ENCODE measurements at places on chromosomes 7 and 10.

GRCh38 chr10:105398202-105398601 lies 757.1 kb downstream of the SORCS3 start:
- no peak for DNase-seq

DNA sequence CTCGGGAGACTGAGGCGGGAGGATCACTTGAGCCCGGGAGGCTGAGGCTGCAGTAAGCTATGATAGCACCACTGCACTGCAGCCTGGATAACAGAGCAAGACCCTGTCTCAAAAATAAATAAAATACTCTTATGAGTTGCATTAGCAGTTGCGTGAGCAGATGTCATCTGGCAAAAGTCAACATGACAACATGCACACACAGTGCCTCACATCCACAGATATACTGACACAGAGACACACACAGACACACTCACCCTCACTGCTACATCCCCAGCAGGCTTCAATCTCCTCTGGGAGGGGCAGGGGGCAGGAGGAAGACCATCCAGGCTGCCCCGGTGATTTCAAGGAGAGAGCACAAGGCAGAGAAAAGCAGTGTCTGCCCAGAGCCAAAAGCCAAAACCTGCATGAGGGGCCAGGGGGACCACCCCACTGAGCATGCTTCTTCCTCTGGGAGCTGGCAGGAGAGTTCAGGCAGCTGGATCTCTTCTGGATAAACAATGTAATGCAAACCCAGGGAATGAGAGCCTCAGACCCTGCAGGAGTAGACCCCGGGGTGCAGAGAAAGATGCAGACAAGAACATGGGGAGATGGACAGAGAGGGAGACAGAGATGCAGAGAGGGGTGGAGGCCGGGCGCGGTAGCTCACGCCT lies 9.6 kb upstream of the ELN start:
- DNase-seq, result no peak

DNA sequence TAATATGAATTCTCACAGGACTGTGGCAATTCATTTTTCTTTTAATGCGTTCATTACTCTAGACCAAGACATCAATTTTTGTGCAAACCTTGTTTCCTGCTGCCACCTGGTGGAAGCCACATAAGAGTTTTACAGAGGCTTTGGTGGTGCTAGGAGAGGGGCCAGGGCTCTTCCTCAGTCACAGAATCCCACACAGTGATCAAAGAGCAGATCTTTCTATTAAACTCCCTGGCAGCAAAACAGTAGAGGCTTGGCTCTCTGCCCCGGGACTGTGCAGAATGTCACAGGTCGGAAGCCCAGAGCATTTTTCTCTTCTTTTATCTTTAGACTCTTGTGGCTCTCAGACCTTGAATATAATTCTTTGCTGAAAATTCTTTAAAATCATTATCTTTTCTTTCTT lies 506.4 kb upstream of the C7orf33 start:
- DNase-seq, result no peak

DNA sequence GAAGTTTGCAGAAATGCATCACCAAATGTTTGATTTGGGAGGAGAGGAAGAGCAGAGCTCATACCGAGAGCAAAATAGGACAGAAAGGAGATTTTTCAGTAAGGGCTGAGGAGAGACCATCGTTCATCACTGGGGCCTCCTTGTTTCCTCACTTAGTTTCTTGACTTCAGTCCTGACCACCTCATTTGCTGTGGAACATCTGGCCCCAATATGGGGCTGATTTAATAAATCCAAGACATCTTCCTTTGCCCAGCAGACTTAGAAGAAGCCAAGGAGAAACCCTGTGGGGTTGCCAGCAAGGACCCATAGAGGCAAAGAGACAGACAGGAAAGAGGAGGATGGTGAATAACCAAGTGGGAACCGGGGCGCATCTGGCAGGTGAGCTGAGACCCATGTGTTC lies 60.4 kb downstream of the CHST3 start:
- no peak for DNase-seq

- DNase-seq, result no peak
Observed at GRCh38 chr10:96325719-96326373, 21.6 kb downstream of the DNTT start.

- DNase-seq, result no peak
Observed at GRCh38 chr7:7190142-7190541, 7.8 kb downstream of the C1GALT1 start.

- no peak for DNase-seq
Observed at GRCh38 chr7:133293384-133294160, 40.7 kb downstream of the EXOC4 start.

GRCh38 chr10:129021594-129022304 lies 445.3 kb upstream of the MGMT start:
- DNase-seq, result no peak

DNA sequence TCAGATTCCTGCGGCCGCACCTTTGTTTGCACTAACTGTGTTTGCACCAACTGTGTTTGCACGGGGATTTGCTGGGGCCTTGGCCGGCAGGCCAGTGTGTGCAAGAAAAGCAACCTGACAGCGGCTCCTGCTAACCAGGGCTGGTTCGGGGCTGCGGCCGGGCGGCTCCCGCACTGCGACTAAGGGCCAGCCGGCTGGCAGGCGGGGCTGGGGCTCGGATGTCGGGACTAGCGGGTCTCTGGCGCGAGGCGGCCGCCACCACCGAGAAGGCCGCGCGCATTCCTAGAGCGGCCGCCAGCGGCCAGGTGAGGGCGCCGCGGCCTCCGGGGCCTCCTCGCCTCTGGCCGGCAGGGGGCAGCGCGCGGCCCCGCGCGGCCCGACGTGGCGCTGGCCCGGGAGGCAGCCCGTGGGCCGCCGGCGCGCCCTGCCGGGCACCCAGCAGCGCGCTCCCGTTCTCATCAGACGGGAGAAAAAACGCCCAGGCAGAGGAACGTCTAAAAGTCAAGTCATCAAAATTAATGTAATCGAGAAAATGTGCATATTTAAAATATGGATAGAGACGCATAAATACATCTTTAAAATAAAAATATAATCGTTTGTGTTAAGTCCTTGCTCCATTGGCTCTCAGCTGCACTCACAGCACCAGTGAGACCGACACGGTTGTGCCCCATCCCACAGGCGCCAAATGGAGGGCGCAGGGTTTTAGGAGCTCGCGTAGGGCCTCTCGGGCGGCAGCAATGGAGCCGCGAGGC lies 38.5 kb downstream of the ZNF777 start:
- peak; percentile 64 for DNase-seq

GRCh38 chr7:1302936-1303335 lies 70.3 kb downstream of the UNCX start:
- DNase-seq, result no peak

- no peak for DNase-seq
Observed at GRCh38 chr10:22219308-22219707, 1.5 kb upstream of the EBLN1 start.

DNA sequence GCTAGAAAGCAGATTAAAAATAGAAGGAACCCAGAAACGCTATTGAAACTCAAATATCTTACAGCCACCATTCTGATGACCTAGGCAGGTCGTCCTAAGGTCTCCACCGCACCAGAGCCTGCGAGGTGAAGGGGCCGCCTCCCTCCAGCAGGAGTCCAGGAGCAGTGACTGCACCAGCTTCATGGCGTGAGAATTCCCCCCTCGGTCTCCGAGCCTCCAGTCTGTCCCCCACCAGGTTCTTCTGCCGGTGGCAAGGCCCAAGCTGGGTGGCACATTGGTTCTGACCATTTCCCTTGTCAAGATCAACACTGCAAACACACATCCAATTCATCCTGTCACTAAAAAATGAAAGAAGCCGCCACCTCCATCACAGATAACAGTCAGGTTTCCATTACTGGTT lies 98.7 kb downstream of the DIP2C start:
- DNase-seq, result no peak
